Tibial nerve (tissue), 4 donors: ENCODE measurements at places on chromosomes 1 and 21.
A peak's percentile ranks its signal among the peaks of the same experiment; 100 is the strongest.

- H3K4me1 ChIP-seq, result peaks cover 18% of the 10 kb centered on the region
- H3K27ac ChIP-seq, result no peak overlapping the region
- DNase-seq, result no peak
- no peaks in the 10 kb centered on the region for H3K36me3 ChIP-seq
- H3K4me3 ChIP-seq, result no peak overlapping the region
These were observed 20.9 kb downstream of the RIT1 start for GRCh38 chr1:155890251-155890650.

- no peak overlapping the region for H3K4me3 ChIP-seq
- H3K27ac ChIP-seq, result no peak overlapping the region
- no peaks in the 10 kb centered on the region for H3K27me3 ChIP-seq
- H3K4me1 ChIP-seq, result no peaks in the 10 kb centered on the region
- no peaks in the 10 kb centered on the region for H3K36me3 ChIP-seq
- no peak for DNase-seq
These were observed 95.5 kb upstream of the PROX1 start for GRCh38 chr1:213891989-213892902.

DNA sequence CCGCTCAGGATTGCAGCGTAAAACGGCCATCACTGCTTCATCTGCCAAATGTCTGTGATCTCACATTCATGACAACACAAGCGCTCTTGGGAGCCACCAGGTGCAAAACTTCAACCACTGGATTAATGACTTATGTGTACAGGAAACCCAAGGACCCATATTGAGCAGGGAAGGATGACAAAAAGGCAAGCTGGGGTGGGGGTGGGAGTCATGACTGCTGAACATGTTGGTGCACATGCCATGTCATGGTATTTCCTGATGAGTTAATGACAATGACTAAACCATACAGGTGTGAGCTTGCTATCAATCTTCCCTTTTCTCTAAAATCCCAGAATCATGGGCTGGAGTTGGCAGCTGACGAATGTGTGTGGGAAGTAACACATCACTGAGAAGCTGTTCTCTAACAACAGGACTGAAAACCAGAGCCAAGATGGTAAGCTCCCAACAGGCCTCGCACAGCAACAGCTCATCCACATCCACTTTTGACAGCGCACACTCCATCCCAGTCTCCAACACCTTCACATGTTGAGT, 3.1 kb upstream of the SH2D5 start:
- H3K4me3 ChIP-seq, result no peak overlapping the region
- no peak overlapping the region for H3K27ac ChIP-seq
- no peaks in the 10 kb centered on the region for H3K27me3 ChIP-seq
- no peak for DNase-seq
- H3K4me1 ChIP-seq, result peaks cover 14% of the 10 kb centered on the region

GRCh38 chr1:6418668-6419396, 887 bp downstream of the HES2 start:
- H3K4me1 ChIP-seq, result peaks cover 31% of the 10 kb centered on the region
- no peak overlapping the region for H3K4me3 ChIP-seq
- H3K36me3 ChIP-seq, result no peaks in the 10 kb centered on the region
- no peak for DNase-seq

DNA sequence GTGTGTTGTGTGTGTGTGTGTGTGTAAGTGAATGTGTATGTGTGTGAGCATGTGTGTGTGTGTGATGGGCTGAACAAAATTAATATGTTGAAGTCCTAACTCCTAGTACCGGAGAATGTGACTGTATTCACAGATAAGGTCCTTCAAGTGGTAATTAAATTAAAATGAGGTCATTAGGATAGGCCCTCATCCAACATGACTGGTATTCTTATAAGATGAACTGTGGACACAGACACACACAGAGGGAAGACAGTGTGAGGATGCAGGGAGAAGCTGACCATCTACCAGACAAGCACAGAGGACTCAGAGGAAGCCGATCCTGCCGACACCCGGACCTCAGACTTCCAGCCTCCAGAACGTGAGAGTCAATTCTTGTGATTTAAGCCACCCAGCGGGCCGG, 91.2 kb upstream of the PGBD5 start:
- no peaks in the 10 kb centered on the region for H3K4me1 ChIP-seq
- no peak overlapping the region for H3K4me3 ChIP-seq
- no peaks in the 10 kb centered on the region for H3K27me3 ChIP-seq
- DNase-seq, result no peak

GRCh38 chr1:104082221-104082620, 332.5 kb downstream of the AMY1C start:
- no peak for DNase-seq
- no peak overlapping the region for H3K27ac ChIP-seq
- H3K4me1 ChIP-seq, result no peaks in the 10 kb centered on the region
- H3K27me3 ChIP-seq, result no peaks in the 10 kb centered on the region

DNA sequence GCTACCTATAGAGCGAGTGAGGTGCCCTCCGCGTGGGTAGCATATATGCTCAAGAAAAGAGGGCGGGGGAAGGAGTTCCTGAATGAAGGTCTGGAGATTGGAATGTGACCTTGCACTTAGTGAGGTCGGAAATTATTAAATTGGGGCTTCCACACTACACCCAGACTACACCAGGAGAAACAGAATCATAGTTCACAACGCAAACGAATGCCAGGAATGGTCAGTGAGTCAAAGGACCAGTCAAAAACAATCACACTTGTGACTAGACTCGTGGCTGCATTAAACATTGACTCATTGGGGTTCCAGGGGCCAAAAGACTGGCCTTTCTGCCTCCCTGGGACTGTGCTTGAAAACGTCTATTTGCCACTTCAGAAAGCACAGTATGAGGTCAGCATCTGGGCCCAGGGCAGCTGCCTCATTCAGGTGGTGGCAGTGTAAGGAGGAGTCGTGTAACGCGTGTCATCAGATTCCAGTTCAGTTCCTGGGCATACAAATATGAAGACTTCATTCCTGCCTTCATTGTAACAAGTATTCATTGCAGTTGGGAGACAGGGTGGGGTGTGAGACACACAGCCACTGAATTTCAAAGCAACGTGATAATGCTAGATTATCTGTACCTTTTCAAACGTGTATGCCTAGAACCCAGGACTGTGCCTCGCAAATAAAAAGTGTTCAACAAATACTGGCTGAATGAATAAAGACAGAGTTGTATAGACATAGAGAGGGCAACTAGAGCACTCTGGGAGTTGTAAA, at the start of gene YOD1:
TSS of gene YOD1 (minus strand) at position 18 of the 753 bp plus-strand sequence. CDS start 178 bp downstream, outside the sequence.
- H3K4me3 ChIP-seq, result peak within 1 kb of the TSS; percentile 91
- DNase-seq, result no peak
- peaks cover 31% of the 10 kb centered on the region for H3K36me3 ChIP-seq
- H3K27me3 ChIP-seq, result no peaks in the 10 kb centered on the region

DNA sequence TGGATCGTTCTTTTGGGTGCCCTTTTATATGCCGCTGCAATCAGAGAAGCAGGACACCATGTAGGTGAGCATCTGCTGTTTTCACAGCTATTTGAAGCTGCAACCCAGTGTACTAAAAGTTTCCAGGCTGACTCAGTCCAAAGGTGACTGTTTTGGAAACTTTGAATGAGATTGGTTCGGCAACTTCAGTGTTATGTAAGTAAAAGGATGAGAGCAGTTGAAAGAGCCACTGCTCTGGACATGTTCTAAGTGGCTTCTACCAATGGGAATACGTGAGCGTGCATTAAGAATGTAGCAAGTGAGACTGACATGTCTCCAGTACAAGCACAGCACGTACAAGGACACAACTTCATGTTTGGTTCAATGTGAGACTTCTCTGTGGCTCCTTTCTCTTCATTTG, 55.6 kb downstream of the DDR2 start:
- H3K27me3 ChIP-seq, result no peaks in the 10 kb centered on the region
- no peak overlapping the region for H3K27ac ChIP-seq
- peaks cover 3% of the 10 kb centered on the region for H3K4me1 ChIP-seq
